Left forelimb (tissue), 1 donor: ENCODE measurements at places on chromosomes 2 and 18.

DNA sequence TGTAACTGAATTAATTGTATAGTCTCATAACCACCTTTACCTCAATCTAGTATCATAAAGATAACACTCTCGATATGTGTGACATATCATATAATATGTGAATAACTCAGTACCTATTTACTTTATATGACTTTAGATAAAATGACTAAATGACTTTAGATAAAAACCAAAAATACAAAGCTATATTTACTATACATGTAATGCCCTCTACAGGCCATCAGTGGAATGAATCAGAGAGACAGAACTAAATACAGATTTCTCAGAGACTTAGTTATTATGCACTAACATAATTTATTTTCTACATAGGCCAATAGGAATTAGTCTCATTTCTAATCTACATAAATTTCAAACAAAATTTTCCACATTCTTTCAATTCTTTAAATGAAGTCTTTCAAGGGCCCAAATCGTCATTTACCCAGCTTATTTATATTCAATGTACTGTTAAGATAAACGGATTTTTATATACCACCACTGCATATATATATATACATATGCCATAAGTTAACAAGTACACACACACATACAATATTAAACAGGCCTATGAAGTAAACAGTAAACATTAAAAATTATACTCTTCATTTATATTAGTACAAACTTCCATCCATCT, 219.9 kb downstream of the EXOC6B start:
- no peak for DNase-seq

- no peak for DNase-seq
Measured at GRCh38 chr2:217302856-217303255, 443.0 kb upstream of the TNP1 start.

DNA sequence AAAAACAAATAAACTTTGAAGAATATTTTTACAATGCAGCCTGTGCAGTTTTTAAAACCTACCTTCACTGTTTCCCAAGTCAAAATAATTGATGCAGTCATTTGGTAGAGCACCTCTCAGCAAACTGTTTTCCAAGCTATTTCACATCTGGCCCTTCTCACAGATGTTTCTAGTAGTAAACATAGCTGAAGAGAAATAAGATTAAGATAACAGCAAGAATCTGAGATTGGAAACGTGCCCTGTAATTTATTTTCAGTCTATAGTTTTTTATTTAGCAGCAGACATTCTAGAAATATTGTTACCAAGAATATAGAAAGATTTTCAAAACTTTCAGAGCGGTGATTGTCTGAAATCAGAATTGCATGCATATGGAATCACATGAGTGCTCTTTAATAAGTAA, 440.2 kb downstream of the TRIB2 start:
- no peak for DNase-seq

DNA sequence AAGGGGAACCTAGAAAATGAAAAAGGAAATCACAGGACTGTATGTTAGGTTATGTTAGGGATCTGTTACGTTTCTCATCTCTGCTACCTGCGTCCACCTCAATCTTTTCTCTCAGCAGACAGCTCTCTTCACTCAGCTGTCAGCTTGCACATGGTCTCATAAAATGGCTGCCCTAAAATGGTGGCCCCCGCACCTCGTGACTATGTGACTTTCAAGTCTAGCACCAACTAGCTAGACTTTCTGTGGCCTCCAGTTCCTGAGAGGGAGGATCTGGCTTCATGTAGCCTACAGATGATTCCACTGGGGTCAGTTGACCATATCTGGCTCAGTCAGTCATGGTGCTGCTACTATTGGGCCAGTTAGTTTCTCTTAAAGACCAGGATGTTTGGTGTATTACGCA, 147.2 kb upstream of the SLC1A4 start:
- DNase-seq, result no peak

DNA sequence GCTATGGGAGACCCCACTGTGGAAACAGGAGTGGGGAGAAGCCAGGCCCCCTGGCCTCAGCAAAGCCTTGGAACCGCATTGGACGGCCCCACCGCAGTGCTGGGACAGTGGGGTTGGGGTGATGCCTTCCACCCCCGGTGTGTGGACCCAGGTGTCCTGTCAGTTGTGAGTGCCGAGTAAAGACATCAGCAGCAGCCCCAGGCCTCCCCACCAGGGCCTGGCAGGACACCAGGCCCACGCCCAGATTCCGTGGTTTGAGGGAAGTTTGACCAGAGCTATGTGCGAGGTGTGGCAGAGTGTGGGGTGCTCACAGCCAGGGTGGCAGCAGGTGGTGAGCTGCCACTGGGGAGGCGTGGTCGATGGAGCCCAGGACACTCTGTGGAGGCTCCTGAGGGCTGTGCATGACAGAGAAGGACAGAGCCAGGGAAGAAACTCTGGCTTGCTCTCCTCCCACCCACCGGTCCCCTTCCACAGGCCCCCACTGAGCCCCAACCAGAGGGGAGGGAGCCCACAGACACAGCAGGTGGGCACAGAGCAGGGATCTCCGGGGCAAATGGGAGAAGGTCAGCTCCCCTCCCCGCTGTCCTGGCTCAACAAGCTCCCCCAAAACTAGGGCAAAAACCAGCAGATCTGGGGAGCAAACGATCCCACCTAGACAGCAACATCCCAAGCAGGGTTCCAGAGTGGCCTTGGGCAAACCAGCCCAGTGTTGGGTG, 69.1 kb downstream of the TWIST2 start:
- DNase-seq, result no peak

- no peak for DNase-seq
Measured at GRCh38 chr2:120254178-120254577, 1.5 kb downstream of the RALB start.

DNA sequence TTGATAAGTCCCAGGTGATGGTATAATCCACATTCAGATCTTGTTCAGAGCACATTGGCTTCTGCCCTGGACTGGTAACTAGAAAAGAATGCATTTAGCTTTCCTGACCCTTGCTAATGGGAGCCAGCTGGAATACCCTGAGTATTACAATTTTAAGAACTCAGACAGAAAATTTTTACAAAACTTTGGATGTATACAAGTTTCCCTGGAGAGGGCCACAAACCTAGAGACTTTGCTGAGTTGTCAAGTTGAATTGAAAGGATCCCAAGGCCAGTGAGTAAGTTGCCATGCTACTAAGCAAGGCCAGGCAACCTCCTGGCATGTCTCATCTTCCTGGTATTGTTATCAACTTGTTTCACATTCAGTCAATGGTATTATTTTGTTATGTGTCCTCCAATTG, 20.0 kb upstream of the NABP1 start:
- DNase-seq, result no peak

DNA sequence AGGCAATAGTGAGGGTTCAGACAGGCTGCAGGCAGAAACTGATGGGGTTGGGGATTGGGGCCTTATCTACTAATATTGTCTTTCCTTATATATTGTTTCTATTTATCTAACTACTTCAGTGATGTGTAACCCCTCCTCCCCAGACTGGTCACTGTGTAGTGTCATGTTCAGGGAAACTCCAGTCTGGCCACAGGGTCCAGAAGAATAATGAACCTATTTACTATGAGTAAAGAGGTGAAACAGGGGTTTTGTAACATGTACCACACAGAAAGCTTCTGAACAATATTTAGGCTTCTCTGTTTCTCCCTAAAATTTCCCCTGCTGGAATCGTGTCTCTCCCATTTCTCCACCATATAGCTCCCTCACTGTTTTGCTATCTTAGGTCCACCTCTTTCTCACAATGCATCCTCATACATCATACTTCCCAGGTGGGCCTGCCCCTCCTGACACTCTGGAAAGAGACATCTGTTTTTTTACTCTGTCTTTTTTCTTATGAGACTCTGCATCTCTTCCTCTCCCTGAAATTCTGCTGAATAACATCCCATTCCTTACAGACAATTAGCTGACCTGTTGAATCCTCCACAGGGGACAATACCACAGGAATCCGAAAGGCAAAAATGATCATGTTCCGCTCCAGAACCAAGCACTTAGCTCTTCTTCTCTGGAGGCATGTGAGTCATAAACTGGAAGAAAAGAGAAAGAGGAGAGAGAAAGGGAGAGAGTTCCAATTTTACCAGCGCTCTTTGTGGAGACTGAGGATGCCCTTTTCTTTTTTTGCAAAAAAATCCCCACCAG, 154.8 kb downstream of the ZEB2 start:
- no peak for DNase-seq

- no peak for DNase-seq
Measured at GRCh38 chr2:43217228-43218154, 8.9 kb downstream of the ZFP36L2 start.

DNA sequence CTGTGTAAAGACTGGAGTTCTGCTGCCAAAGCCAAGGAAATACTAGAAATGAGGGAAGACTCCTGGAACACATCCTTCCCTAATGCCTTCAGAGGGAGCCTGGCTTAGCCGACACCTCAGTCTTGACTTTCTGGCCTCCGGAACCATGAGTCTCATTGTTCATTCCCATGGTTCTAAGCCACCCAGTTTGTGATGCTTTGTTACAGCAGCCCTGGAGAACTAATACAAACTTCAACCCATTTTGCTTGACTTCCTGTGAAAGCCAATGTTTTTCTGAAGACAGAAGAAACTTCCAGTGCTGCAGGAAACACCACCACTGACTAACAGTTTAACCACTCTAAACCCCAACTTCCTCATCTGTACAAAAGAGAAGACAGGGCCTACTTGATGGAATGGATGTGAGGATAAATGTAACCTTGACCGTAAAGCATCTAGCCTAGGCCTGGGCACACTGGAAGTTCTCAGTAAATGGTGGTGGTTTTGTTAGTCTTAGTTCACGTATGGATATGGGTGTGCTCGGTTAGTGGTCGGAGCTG, 85.9 kb upstream of the RFX8 start:
- DNase-seq, result no peak

DNA sequence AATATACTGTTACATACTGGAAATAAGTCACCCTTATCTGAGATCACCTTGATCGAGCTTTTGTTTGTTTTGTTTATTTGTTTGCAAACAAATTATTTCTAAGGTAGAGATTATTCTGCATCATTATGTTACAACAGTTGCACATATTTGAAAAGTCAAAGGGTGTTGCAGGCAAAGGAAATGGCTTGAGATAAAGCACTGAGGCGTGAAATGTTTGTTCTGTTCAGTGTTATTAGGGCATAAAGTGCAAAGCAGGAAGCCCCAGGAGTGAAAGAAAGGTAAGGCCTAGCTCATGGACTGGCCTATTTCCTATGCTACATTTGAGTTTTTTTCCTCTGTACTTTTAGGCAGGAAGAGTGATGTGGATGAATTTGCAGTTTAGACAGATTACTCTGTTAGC, 1815.6 kb upstream of the LRRTM1 start:
- DNase-seq, result no peak

DNA sequence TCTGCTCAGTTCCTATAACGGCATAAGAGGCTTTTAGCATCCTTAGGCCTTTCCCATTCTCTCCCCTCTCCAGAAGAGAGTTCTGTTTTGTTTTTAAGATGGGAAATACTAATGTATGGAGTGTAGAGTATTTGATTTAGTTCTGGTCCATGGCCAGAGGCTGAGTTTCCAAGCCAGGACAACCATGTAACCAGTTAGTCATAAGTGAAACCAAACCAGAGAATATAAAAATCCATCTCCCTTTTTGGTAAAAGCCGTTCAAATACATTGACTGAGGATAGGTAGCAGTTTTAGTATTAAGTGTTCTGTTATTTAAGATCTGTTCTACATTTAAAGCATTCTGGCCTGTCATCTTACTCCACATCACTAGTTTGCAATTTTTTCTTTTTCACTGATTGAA, 3.1 kb downstream of the PSMD1 start:
- DNase-seq, result no peak

DNA sequence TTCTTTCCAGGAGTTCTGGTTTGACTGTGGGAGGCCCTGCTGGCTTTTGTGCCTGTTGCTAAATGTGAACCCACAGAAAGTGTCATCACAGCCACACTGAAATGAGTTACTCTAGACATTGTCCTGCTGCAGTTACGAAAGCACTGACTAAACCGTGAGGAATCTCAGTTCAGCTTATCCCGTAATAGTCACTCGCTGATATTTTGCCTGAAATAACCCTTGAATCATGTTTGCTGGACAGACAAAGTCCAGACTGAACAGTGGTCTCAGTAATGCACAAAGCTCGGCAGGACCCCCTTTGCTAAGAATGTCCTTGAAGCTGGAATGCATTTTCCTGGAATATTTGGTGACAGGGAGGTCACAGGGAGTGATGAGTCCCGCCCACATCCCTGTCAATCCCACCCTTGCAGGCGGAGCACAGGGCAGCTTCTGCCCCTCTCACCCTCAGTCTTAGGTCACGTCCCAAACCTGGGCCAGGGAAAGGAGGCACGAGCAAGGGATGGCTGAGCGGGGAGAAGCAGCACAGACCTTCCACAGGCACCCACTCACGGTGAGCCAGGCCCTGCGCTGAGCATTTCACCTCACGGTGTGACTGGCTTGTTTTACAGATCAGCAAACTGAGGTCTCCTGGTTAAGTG, 53.4 kb downstream of the ADI1 start:
- DNase-seq, result no peak

DNA sequence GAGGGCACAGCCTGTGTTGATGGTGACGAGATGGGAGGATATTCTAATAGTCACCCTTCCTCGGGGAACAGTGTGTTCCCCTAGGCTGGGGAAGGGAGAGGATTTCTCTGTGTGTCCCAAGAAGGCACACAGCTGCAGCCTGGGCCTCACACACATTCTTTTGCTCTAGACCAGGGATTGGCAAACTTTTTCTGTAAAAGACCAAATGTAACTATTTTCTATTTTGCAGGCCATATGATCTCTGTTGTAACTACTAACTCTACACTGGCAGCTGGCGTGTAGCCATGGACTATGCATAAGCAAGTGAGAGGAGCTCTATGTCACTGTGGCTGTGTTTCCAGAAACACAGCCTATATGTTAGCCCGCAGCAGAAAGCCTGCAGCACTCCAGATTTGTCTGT, 65.8 kb downstream of the ARHGAP28 start:
- DNase-seq, result no peak

- DNase-seq, result no peak
Measured at GRCh38 chr2:23571527-23572282, 186.7 kb downstream of the KLHL29 start.

GRCh38 chr18:35689728-35690127, 108.2 kb downstream of the GALNT1 start:
- no peak for DNase-seq

DNA sequence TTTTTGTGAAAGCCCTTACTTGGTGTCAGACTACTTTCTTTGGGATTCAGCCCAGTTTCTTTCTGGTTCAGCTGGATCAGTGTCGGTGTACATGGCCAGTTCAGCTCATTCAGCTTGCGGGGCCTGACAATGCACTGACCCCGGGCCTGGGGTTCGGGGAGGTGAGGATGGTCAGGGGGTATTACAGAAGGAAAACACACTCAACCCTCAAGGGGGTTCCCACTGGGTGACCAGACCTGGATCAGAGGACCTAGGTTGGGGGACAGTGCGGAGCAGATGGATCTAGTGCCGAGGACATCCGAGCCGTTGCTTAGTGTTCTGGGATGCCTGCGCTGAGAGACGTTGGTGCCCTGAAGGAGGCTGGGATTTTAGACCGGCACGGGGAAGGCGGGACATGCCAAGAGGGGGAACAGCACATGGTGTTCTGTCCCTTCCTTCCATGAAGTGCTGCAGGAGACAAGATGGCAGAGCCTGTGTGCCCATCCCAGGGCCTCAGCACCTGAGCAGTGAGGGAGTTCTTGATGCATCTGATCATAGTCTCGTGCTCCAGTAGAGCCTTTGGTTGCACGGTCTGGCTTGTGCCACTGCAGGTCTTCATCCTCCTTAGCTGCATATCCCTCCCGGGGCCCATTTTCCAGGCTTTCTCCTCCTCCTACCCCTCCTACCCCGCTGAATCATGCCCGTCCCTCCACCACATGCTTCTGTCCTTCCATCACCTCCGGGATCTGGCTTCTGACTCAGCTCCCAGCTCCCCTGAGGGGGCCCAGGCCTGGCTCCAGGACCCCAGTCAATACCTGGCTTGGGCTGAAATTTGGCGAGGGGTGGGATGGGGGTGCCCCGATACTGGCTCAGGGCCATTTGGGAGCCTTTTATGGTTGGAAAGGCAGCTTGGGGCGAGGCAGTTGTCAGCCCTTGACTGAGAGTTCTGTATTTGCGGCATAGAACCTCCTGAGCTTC, 18.0 kb downstream of the SPEG start:
- no peak for DNase-seq
